ENCODE measurements at places on chromosomes 2 and 18. TPM values are rescaled to one million over a fixed set of nuclear protein-coding genes. Genes with fewer than 3 reads are reported as not detected.

CCDC68 gene
- total RNA-seq, result not detected

DUSP28 gene
- 8.9 TPM for total RNA-seq

FOXD4L1 gene
- total RNA-seq, result not detected

IMMT gene
- total RNA-seq, result 71.3 TPM

CDH7 gene
- 2.7 TPM for total RNA-seq

QPCT gene
- 0.19 TPM for total RNA-seq

HTR2B gene
- total RNA-seq, result not detected

GALM gene
- total RNA-seq, result 7.1 TPM

CKAP2L gene
- 28.2 TPM for total RNA-seq

LIMS1 gene
- total RNA-seq, result 30.8 TPM

LYPD1 gene
- 5.3 TPM for total RNA-seq

APLF gene
- total RNA-seq, result 16.9 TPM

ADRA2B gene
- total RNA-seq, result 3.0 TPM

EN1 gene
- not detected for total RNA-seq

DSG1 gene
- total RNA-seq, result not detected

ABCG8 gene
- total RNA-seq, result not detected

FAM117B gene
- 17.5 TPM for total RNA-seq

RASGRP3 gene
- total RNA-seq, result not detected

C2orf78 gene
- 0.06 TPM for total RNA-seq

TLX2 gene
- not detected for total RNA-seq

PLB1 gene
- 0.12 TPM for total RNA-seq

PJVK gene
- total RNA-seq, result 3.0 TPM

ZSWIM2 gene
- total RNA-seq, result 0.39 TPM

All from neural progenitor cell (in vitro differentiated cells).